Astrocyte (in vitro differentiated cells and primary cell): ENCODE measurements at places on chromosomes 11 and 22. TPM values are rescaled to one million over a fixed set of nuclear protein-coding genes. Genes with fewer than 3 reads are reported as not detected.

The PRRG4 gene
- 0.14 and 0.45 TPM in 2 replicates for total RNA-seq

DNA sequence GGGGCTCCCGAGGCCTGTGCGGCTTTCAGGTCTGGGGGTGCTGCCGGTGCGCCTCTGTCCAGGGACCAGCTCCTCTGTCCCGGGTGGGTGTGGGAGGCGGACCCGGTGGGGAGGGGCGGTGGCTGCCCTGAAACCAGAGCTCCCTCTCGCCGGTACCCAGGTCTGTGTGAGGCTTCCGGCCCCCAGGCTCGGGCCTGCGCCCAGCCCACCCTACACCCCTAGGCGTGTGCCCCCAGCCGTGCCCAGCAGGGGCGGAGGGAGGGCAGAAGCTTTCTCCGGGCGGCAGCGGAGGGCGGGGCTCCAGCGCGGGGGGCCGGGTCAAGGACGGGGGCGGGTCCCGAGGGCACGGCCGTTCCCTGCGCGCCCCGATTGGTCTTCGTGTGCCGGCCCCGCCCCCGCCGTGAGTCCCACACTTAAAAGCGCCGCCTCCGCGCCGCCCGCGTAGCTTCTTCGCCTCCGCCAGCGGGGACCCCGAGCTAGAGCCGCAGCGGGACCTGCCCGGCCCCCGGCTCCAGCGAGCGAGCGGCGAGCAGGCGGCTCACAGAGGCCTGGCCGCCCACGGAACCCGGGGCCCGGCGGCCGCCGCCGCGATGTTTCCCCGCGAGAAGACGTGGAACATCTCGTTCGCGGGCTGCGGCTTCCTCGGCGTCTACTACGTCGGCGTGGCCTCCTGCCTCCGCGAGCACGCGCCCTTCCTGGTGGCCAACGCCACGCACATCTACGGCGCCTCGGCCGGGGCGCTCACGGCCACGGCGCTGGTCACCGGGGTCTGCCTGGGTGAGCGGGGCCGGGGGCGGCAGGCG, 616 bp downstream of the PNPLA2 start:
- peak; percentile 47 for DNase-seq

DNA sequence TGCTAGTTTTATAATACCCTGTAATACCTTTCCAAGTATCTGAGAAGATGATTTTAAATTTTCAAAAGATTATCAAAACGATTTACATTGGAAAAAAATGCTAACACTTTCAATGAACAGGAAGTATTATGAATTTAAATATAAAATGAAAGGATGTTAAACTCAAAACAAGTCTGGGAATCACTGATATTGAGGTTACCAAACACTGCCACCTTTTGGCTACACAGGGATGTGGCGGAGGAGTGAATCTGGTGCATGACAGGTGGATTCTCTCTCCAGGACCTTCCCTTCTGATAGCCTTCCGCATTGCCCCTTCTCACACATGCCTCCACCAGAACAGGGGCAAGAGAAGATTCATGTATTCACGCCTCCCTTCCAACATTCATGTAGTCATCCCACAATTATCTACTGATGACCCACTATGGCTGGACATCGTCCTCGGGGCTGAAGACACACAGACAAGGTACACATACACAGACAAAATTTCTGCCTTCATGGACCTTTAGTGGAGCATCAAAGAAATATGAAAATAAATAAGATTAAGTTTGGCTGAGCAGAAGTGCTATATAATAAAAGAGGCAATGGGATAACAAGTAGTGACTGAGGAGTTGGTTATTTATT, 34.7 kb downstream of the ATG16L2 start:
- DNase-seq: no peak

DNA sequence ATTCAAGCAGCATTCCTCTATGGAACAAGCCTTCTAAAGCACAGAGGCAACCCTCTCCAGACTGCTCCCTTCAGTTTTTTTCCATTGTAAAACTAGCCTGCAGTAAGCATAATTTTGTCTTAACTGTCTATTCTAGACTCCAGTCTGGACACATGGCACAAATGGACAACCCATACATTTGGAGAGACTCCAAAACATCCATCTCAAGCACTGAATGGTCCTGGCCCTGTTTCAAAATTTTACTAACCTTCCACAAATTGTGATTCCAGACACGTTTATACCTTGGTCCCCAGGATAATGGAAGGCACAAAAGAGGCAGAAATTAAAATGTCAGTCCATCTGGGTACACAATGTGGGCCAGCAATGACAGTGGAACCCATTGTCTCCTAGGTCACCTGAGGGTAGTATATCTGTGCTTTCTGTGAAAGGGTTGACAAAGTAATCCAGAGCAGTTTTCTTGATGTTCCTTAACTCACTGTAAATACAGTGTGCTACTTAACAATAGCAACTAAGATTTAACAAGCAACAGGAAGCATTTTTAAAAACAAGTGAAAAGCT, 16.2 kb upstream of the SESN3 start:
- no peak for DNase-seq

The KDM4E gene
- 0.41 TPM in 1 of 2 replicates, not detected in the other for total RNA-seq

GRCh38 chr11:34809191-34810106, 106.7 kb downstream of the APIP start:
- DNase-seq: peak; percentile 65

GRCh38 chr11:25485315-25485714, 846.6 kb upstream of the ANO3 start:
- DNase-seq: no peak

DNA sequence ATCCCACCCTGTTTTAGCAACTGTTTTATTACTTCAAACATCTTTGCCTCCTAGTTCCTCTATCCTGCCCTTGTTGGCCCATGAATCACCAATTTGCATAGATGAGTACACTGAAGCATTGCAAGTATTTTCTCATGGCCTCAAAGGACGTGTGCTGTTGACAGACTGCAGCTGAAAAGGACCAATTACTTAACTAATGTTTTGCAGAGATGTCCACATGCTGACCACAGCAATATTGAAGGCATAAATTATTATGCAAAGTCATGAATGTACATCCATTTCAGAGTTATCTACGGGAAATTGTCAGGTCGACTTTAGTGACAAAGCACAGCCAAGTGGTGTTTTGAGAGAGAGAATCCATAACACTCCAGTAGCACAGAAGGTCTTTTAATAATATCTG, 64.8 kb downstream of the CADM1 start:
- DNase-seq: peak; percentile 86

The TMPRSS13 gene
- 0.10 and 0.66 TPM in 2 replicates for total RNA-seq

The NLRP6 gene
- not detected in 2 replicates for total RNA-seq

DNA sequence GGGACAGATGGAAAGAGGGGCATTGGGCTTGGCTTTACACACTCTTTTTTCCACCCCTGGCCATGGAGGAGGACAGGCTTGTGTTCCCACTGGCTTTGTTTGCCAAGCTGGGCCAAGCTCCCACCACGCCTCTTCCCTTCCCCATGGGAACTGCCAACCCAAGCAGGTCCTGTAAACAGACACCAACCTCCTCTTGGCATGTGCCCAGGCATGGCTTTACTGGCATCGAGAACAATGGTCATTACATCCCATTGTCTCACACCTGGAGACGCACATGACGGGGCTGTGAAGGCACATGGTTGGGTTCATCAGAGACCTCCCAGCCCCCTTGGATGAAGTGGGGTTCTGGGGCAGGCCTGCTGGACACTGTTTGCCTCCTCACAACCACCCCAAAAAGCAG, 11.7 kb downstream of the SEC14L3 start:
- no peak for DNase-seq

The CYP2D6 gene
- total RNA-seq: 0.82 and 0.91 TPM in 2 replicates

DNA sequence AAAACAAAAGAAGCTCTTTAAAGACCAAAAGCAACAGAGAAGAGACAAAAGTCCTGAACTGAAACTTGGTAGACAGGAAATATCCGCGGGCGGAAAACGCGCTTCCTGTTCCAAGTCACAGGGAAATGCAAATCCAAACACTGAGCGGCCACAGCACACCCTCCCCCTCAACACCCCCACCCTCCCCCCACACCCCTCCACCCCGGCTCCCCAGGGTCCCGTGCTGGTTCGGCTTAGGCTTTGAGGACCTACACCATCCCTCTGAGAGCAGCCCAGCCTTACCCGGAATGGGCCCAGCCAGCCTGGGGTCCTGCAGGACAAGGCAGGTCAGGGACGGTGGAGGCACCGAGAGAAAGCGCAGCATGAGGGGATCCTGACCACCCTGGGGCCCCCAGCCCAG, 160.4 kb downstream of the BRD1 start:
- no peak for DNase-seq

GRCh38 chr22:46684706-46685105, 53.3 kb downstream of the CERK start:
- no peak for DNase-seq

The PLAAT5 gene
- total RNA-seq: 0.36 and 0.50 TPM in 2 replicates

The CLTCL1 gene
- 54.4 and 65.3 TPM in 2 replicates for total RNA-seq

The VSIG10L2 gene
- not detected in 2 replicates for total RNA-seq

The DNAJB7 gene
- total RNA-seq: not detected in 2 replicates

DNA sequence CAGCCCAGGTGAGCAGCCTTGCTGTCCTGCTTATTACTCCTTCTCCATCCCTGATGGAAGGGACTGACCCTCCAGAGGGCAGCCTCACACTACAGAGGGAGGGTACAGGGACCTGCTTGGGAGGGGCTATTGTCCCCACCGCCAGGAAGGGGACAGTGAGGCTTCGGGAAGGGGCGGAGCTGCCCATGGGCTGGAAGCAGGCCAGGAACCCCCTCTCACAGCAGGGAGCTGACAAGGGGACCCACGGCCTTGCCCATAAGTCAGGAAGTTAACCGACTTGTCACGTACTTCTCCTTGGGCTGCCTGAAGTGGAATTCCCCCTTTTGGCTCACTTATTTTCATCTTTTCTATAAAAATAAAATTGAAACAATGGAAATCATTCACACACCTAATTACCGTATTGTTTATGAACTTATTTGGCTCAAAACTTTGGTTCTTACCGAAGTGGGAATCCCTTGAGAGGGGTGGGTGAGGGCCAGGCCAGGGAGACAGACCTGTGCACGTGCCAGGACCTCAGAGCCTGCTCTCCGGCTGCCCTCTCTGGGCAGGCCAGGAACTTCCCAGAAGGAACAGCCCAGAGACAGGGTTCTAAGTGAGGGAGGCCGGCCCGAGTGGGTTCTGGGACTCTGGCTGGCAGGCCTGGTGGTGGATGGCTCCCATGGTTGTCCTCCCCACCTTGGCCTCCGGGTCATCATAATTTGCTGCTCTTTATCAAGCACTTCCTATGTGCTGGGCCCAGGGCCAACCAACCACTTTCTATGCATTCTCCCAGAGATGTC, 5.8 kb downstream of the MGAT3 start:
- no peak for DNase-seq

DNA sequence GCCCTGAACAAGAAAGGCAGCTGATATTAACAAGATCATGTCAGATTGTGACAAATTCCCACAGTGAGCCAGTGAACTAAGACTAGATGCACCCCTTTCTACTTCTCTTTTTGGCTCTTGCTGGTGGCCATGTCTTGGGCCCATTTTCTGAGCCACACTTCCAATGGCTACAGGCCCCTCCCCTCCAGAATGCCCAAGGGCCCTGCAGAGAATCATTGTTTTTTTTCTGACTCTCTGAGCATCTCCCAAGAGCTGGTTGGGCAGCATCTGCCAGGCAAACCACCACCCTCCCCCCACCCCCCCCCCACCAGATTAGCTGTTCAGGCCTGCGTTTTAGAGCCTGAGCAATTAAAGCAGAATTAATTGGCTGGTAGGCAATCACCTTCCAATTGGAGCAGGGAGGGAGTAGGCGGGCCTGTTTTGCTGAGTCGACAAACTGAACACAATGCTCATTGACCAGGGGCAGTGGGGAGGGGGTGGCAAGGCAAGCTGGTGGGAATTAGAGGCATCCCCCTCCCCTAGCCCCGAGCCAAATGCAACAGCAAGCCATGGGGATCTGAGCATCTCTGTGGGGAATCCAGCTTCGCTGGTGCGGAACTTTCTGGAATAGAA, 541.4 kb downstream of the MN1 start:
- no peak for DNase-seq

DNA sequence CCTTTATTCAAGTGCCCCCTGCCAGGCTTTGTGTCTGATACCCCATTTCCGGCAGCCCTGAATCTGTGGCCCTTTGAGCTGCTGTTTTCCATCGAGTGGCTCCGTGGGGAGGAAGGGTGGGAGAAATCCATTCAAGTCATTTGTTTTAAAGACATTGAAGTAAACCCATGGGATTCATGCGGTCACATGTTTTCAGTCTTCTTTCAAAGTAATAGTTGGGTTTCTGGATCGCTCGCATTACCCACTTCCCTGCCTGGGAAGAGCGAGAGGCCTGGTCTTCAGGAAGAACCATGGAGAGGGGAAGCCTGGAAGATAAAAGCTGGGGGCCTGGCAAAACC, 14.4 kb downstream of the DAGLA start:
- DNase-seq: no peak

The B4GALNT4 gene
- total RNA-seq: 64.6 and 68.5 TPM in 2 replicates

DNA sequence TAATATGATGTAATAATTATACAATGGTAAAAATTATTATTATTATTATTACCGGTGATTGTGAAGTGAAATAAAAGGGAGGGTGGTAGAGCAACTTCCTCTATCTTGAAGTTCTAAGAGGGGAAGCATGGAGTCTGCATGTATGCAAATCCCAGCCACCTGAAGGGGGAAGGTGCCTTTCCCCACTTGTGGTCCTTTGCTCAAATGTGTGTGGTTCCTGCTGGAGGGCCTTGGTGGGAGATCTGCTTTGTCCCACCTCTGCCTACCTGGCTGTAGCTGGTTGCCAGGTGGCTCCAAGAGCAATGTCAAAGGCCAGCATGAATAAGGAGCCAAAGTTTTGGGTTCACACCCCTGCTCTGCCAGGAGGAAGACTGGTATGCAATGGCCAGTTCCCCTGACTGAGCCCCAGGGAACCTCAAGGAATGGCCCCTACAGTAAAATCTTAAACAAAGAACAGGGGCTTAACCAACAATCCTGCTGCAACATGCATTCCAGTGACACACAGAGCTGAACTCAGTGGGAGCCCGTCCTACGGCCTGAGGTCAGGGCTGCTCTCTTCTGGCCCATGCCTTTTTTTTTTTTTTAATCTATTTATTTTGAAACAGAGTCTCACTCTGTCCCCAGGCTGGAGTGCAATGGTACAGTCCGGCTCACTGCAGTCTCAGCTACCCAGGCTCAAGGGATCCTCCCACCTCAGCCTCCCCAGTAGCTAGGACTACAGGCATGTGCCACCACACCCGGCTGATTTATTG, 8.5 kb downstream of the TMEM132A start:
- DNase-seq: no peak

DNA sequence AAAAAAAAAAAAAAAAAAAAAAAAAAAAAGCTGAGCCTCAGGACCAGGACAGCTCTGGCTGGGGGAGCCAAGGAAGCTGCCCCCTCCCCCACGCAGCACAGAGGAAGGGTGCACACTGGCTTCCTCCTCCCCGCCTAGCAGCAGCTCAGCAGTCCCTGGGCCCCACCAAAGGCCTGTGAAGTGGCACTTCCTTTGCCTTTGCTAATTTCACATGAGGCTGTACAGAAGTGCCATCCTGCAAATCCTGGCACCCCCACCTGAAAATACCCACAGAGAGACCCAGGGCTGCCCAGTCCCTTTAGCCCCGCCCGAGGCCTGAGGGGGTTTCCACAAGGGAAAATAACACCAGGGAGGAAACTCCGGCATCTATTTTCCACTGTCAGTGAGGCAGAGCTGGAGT, 3.9 kb downstream of the RHOG start:
- DNase-seq: no peak

The SPON1 gene
- total RNA-seq: 1.5 and 2.0 TPM in 2 replicates

DNA sequence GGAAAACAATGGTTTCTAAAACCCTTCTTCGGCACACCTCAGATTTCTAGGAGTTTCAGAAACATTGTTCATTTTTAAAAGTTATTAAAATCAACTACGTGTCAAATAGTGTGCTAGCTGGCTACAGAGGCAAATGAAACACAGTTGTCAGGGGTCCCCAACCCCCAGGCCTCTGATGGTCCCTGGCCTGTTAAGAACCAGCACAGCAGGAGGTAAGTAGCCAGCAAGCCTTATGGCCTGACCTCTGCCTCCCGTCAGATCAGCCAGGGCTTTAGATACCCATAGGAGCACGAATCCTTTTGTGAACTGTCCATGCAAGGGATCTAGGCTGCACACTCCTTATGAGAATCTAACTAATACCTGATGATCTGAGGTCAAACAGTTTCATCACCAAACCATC, 648.2 kb downstream of the FAM181B start:
- no peak for DNase-seq
